Daoy (cell line): ENCODE measurements at places on chromosomes 1 and 21. TPM values are rescaled to one million over a fixed set of nuclear protein-coding genes. Genes with fewer than 3 reads are reported as not detected.

GRCh38 chr1:80375662-80376061 lies 1369.1 kb upstream of the ADGRL4 start:
- DNase-seq, result no peak

DNA sequence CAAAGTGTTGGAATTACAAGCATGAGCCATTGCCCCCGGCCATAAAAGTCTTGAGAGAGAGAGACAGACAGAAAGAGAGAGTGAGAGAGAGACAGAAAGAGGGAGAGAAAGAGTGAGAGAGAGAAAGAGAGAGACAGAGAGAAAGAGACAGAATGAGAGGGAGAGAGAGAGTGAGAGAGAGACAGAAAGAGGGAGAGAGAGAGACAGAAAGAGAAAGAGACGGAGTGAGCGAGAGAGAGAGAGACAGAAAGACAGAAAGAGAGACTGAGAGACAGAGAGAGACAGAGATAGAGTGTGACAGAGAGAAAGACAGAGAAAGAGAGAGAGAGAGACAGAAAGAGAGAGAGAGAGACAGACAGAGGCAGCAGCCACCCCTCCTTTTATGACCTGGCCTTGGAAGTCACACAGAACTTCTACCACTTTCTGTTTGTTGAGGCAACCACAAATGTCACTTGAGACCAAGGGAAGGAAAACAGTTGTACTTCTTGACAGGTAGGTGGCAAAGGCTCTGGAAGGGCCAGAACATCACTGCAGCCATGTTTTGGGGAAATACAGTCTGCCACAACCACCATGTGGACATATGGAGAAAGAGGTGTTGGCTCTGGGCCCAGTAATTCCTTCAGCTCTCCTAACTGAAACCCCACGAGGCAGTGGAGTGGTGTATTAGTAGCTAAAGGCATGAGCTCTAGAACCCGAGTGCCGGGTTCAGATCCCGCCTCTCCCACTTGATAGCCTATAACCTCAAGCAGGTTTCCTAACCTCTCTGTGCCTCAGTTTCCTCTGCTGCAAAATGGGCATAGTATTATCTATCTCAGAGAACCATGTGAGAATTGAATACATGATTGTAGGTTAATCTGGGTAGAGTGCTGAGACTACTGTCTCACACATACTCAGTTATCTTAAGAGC lies 50.6 kb downstream of the TNFRSF8 start:
- DNase-seq, result no peak

DNA sequence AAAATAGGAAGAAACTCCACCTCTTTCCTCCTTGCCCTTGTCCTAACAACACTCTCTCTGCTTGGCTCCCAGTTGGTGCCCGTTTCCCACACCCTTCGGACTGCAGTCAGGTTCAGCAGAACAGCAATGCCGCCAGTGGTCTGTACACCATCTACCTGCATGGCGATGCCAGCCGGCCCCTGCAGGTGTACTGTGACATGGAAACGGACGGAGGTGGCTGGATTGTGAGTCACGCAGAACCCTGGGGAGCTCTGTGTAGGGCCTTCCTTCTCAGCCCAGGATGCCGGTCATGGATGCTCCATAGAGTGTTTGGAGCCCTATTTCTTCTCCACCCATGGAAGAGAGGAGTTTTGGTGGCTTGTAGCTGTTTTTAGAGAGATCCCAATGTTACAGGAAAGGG lies 60.9 kb downstream of the TNN start:
- no peak for DNase-seq

The GBP6 gene
- total RNA-seq, result 0.11 TPM in 1 of 2 replicates, not detected in the other
